ENCODE measurements at places on chromosomes 6 and 20.

GRCh38 chr20:39758876-39759275, 796.7 kb downstream of the DHX35 start:
- no peak for DNase-seq

DNA sequence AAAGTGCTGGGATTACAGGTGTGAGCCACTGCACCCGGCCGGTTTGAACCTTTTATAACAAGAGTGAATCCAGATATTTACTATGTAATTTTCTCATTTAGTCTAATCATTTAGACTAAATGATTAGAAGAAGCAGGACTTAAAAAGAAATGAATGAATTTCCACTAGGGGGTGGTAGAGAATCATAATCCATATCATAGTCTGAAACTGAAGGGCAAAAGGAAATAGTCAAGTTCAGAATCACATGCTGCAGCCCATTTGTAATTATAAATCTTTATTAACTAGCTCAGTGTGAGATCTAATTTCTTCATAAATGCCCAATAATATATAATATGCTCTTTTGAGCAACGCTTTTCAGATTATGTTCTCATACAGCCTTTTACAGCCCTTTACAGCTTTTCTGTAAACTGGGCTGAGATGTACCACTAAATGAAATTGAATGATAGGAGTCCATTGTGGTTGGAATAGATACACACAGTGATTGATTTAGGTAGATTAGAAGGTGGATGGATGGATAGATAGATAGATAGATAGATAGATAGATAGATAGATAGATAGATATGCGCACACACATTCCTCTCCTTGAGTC, 31.8 kb downstream of the PSMB9 start:
- DNase-seq: no peak

- no peak for DNase-seq
These were observed 5.4 kb upstream of the SDCBP2 start for GRCh38 chr20:1334370-1334731.

GRCh38 chr6:87029711-87030314, 65.1 kb downstream of the CGA start:
- DNase-seq: no peak

- no peak for DNase-seq
These were observed 84.5 kb upstream of the QKI start for GRCh38 chr6:163329991-163330390.

GRCh38 chr6:133553652-133554051, 312.5 kb downstream of the EYA4 start:
- peak; percentile 35 for DNase-seq

- no peak for DNase-seq
These were observed 1099.1 kb upstream of the ADGRB3 start for GRCh38 chr6:67535946-67536345.

- peak; percentile 71 for DNase-seq
These were observed at the start of gene SYNGAP1 for GRCh38 chr6:33419580-33420490. SYNGAP1 (plus strand) TSS chr6:33420065; CDS start chr6:33420265, 200 bp downstream.

- no peak for DNase-seq
These were observed 22.9 kb upstream of the JAG1 start for GRCh38 chr20:10696650-10697049.

- DNase-seq: peak; percentile 74
These were observed 8.3 kb upstream of the AVP start for GRCh38 chr20:3092611-3093379.

DNA sequence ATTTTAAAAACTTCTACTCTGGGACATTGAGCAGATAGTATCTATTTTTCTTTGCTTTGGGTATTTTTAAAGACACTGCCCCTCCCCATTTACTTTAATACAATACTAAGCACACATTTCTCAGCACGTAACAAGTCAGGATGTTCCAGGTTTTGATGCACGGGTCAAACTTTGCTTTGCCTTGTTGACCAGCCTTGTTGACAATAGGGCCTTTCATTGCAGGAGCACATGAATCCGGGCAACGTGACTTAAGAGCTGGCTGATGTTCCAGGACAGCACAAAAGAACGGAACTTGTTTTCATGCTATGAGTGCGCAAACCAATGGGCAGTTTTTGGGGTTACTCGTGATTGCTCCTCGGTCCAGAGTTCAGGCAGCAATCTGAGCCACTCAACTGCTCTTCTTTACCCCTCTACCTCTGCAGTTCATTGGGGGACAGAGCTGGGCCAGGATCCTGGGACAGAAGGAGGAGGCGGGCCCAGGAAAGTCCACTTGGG, 78.6 kb upstream of the SLC22A16 start:
- DNase-seq: no peak
